ENCODE measurements at places on chromosomes 3 and 15.
A peak's percentile ranks its signal among the peaks of the same experiment; 100 is the strongest.

GRCh38 chr3:128800241-128801187, 74.5 kb downstream of the RAB7A start:
- DNase-seq = peak; percentile 79

- DNase-seq = no peak
Observed at GRCh38 chr3:31094048-31094447, 199.6 kb upstream of the GADL1 start.

DNA sequence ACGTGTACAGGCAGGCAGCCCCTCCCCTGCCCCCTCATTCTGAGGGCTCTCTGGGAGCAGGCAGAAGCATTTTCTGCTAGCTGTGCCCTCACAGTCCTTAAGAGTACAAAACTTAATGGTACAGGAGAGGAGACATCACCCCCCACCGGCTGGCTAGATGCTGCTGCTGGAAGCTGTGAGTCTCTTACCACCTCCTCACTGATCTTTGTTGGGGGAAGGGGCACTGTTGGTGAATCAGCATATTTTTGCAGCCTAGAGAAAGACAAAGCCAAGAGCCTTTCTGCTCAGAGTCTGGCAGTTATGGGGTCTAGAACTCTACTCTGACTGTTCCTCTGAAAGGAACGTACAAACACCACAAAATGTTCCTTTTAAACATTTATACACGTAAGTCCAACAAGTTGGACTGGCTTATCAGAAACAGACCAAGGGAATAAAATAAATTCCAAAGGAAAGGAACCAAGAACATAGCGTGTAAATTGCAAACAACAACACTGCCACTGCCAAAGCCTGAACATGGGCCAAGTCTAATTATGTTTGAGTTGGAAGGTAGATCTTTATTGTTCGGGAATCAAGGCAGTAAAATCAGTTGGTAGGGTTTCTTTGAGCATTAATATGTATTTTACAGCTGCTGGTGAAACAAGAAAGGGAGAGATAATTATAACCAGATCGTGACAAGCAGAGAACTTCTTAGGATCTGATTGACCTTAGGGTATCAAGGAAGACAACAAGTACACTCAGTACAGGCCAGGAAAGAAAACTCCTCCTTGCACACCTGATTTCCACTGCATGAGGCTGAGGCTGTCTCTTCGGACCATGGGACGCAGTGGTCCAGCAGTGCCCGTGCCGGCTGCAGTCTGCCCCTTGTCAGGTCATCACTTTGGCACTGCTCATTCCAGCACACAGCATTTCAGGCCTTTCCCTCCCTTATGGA, 27.4 kb downstream of the CLK3 start:
- no peak for DNase-seq

DNA sequence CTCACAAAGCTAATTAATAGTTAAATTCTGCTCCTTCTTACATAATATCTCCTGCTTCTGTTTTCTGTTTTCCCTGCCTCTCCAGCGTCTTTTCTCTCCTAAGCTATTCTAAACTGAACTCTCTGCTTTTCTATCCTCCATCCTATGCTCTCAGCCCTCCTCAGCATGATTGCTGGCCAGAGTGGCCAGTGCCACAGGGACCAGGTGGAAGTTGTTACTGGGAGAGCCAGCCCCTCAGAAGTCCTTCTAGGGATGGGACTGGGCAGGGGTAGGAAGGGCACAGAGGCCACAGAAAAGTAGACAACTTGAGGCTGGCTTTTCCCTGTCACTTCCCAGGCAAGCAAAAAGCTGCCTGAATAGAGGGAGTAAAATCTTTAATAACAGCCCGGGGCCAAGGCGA, 76.8 kb downstream of the LARS2 start:
- no peak for DNase-seq

- DNase-seq = peak; percentile 37
Observed at GRCh38 chr3:58173669-58174398, 36.9 kb downstream of the DNASE1L3 start.

GRCh38 chr3:123084192-123084591, 17.4 kb downstream of the PDIA5 start:
- no peak for DNase-seq

- peak; percentile 43 for DNase-seq
Observed at GRCh38 chr3:66038726-66039589, at the start of gene MAGI1. MAGI1 (minus strand) TSS chr3:66038918; CDS start chr3:66038308, 610 bp downstream.

DNA sequence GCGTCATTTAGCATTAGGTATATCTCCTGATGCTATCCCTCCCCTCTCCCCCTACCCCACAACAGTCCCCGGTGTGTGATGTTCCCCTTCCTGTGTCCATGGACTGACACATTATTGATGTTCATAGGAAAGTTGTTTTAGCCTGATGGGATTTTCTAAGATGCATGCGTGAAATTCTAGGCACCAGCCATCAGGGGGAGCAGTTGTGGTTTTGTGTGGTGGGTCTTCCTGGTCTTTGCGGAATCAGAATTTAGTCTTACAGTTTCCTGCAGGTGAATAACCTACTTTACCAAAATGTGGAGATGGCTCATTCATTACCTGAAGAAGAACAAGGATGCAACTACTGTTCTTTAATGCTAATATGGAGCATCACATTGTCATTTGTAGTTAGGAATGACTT, 455.0 kb upstream of the THBS1 start:
- DNase-seq = peak; percentile 16

DNA sequence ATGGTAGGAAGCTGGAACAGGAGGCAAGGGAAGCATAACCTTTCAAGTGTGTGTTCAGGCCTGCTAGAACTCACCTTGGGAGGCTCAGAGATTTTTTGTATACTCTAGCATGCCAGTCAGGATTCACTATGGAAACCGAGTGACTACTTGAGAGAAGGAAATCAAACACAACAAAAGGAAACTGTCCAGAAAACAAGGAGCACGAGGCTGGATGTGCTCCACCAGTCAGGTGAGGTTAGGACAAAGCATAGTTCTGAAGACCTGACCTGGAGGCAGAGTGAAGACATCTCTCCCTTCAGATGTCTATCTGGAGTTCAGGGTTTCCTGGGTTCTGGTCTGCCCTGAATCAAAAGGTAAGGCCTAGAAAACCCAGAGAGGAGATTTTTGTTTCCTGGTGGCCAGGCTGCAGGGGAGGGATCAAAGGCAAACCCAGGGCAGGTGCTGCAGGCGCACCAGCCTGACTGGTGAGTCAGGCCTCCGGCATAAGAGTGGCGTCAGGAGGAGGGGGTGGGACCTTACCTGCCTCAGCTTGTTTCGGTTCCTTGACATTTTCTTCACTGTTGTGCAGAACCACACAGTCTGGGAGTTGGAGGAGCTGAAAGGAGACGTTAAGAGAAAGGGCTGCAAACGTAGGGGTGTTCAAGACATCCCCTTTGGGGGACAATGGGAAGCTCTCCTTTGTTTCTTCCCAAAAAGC, 52.2 kb upstream of the OSBPL11 start:
- DNase-seq = no peak

- no peak for DNase-seq
Observed at GRCh38 chr3:128881576-128881975, 2.2 kb downstream of the ACAD9 start.

GRCh38 chr15:71345186-71345585, 229.9 kb downstream of the THSD4 start:
- DNase-seq = no peak

GRCh38 chr3:34547297-34547920, 749.0 kb downstream of the PDCD6IP start:
- no peak for DNase-seq

GRCh38 chr3:189236352-189236751, 64.6 kb downstream of the TPRG1 start:
- DNase-seq = no peak

- peak; percentile 77 for DNase-seq
Observed at GRCh38 chr15:90231028-90232017, 2.4 kb downstream of the CIB1 start.

DNA sequence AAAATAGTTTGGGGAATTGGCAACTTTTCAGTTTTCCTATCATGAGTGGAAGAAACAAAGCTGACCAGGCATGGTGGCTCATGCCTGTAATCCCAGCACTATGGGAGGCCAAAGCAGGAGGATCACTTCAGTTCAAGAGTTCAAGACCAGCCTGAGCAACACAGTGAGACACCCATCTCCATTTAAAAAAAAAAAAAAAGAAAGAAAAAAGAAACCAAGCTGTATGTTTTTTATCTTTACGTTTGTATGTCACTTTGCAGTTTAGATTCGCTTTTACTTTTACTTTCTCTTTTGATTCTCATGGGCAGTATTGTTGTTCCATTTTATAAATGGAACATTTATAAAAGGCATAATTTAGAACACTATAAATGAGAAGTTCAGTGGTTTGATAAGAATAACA, 31.2 kb upstream of the TNIK start:
- DNase-seq = no peak

GRCh38 chr3:36729204-36730056, 34.9 kb downstream of the DCLK3 start:
- DNase-seq = no peak

GRCh38 chr3:158837240-158837639, 35.4 kb downstream of the MFSD1 start:
- no peak for DNase-seq

GRCh38 chr3:144866476-144866875, 894.9 kb downstream of the DIPK2A start:
- no peak for DNase-seq

DNA sequence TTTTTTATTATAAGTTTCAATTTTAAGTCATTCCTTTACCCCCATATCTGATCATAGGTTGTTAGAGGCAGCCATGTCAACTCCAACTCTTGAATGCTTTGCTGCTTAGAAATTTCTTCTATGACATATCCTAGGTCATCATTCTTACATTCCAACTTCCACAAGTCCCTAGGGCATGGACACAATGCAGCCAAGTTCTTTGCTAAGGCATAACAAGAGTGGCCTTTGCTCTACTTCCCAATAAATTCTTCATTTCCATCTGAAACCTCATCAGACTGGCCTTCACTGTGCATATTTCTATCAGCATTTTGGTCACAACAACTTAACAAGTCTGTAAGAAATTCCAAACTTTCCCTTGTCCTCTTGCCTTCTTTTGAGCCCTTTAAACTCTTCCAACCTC, 28.5 kb downstream of the TRIM42 start:
- no peak for DNase-seq

DNA sequence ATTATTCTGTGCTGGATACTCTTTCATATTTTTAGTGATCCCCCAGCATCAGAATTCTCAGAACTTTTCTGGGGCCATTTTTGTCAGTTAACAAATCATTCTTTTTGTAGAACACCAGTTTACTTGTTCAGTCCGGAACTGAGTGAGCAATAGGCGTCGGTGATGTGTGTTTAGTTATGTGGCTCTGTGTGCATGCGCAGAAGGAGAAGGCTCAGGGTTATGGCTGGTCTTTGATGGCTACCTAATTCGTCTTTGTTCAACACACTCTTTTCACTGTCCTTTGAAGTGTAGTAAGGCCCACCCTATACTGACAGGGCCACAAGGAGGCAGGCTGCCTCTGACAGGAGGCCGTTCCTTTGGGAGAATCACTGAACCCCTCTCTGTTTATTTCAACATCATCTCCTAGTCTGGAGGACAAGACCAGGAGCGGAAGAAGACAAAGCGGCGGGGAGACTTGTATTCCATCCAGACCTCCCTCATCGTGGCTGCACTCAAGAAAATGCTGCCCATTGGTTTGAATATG, 158.2 kb upstream of the CHRM5 start:
- no peak for DNase-seq

- DNase-seq = peak; percentile 66
Observed at GRCh38 chr3:14124223-14124614, 451 bp downstream of the CHCHD4 start.

- DNase-seq = no peak
Observed at GRCh38 chr3:64088408-64089205, 65.3 kb upstream of the PSMD6 start.

DNA sequence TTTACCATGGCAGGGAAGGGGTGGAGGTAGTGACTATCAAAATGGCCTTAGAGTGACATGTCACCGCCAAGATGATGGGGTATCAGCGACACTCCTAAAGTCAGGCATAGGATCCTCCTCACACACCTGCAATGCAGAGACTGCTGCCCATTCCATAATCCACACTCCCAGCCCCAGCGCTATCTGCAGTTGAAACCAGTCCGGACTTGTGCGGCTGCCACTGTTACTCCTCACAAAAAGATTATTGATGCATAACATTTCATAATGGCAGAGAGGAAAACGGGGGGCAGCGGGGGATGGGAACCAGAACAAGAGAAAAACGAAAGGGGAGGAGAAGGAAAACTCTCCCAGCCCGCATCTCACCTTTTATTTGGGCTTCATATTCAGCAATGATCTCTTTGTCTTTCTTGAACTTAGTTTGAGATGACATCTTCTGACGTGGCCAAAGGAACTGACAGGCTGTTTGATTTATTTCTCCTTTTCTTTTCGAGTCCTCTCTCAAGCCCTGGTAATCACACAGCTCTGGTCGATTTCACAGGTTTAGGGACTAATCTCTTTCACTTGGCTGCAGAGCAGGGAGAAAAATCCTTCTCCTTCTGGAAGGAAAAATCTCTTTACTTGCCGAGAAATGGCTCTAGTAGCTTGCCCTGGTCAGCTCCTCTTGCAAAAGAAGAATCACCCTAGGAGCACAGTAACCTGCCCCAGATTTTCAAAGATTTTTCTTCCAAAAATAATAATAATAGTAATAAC, 749 bp downstream of the SRGAP3 start:
- no peak for DNase-seq

GRCh38 chr3:62798000-62798399, 77.2 kb downstream of the CADPS start:
- DNase-seq = no peak

- DNase-seq = no peak
Observed at GRCh38 chr3:7207928-7208327, 347.0 kb downstream of the GRM7 start.

- no peak for DNase-seq
Observed at GRCh38 chr3:130712718-130713423, 33.8 kb downstream of the PIK3R4 start.

DNA sequence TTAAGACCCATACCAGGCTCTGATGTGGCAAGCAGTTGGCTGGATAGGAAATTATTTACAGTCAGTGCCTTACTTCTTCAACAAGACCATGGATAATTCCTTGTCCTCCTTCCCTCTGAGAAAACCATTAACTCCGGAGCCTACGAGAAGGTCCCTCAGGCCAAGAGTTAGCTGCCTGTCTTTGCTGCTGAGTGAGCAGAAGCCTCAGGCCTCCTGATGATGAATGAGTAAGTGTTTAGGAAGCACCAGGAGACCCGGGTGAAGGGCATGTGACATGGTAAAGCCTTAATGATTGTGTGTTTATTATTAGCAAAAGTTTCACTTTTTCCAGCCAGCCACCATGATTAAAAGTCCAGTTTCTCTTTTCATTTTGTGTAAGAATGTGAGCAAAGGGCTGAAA, 174.9 kb upstream of the TOPAZ1 start:
- DNase-seq = no peak

GRCh38 chr3:70972855-70973254, 610.7 kb downstream of the FOXP1 start:
- no peak for DNase-seq

DNA sequence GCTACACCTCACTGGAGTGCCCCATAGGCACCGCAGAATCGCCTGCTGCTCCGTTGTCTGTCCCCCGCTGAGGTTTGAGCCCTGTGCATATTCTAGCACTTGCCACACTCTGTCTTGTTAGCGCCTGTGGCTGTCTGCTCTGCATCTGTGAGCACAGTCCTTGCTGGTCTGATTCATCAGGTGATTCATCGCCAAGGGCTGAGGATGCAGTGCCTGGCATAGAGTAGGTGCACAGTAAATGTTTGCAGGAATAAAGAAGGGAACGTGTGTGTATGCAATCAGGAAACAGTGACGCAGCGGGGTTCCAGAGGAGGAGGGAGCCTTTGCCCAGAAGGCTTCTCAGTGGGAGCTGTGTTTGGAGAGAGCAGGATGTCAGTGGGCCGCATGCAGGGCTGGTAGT, 124.0 kb upstream of the PLXNA1 start:
- no peak for DNase-seq

All from stimulated activated CD4-positive, alpha-beta T cell treated with anti-CD3 and anti-CD28 coated beads, Interleukin-1b, Interleukin-23, amount 100 ng/mL, for 48 hours (primary cell).